ENCODE measurements at places on chromosomes 3 and 15.

DNA sequence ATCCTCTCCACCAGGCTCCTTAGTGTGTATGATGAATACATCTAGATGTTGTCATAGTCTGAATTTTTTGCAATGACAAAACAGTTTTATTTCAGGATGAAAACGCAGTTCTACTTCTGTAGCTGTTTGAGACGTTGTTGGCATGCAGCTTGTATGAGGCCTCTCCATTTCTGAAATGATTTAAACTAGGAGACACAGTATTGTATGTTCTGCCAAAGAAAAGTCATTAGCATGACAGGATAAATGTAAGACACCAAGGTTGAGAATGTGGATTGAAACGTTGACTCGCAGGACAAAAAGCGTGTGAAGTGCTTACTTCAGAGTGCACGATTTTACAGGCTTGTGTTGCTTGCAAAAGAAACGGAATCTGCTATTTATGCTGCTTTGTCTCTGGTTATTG is 35.3 kb downstream of the ABHD17C start:
- H3K36me3 ChIP-seq = no peaks in the 10 kb centered on the region
- no peak overlapping the region for H3K4me3 ChIP-seq
- peak overlapping the region; percentile 78 for H3K27ac ChIP-seq
- no peak for DNase-seq

DNA sequence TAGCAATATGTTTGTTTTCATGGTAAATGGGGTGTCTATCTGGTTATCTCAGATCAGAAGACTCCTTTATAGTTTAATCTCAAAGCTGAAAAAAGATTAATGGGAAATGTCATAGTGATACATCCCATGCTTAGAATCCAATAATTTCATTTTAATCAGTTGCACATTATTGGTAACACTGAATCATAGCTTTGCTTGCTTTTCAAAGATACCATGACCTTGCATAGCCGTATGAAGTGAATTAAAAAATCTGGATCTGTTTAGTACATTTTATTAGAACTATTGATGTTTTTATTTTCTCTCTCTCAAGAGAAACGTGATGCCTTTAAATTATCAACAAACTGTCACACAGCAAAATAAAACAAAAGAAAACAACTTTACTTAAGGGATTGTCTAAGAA is 506.7 kb upstream of the SGO1 start:
- no peak for DNase-seq
- no peak overlapping the region for H3K27ac ChIP-seq
- H3K36me3 ChIP-seq = no peaks in the 10 kb centered on the region
- no peaks in the 10 kb centered on the region for H3K27me3 ChIP-seq
- no peaks in the 10 kb centered on the region for H3K4me1 ChIP-seq

GRCh38 chr3:77039606-77040171 is at the start of gene ROBO2:
TSS of gene ROBO2 (plus strand) at chr3:77040099. CDS start at chr3:77040786, 687 bp downstream.
- H3K27ac ChIP-seq = peak within 1 kb of the TSS; percentile 38
- H3K4me1 ChIP-seq = no peaks in the 10 kb centered on the region
- peak; percentile 75 for DNase-seq
- H3K4me3 ChIP-seq = peak within 1 kb of the TSS; percentile 18
- H3K27me3 ChIP-seq = peaks cover 37% of the 10 kb centered on the region
- H3K36me3 ChIP-seq = no peaks in the 10 kb centered on the region

DNA sequence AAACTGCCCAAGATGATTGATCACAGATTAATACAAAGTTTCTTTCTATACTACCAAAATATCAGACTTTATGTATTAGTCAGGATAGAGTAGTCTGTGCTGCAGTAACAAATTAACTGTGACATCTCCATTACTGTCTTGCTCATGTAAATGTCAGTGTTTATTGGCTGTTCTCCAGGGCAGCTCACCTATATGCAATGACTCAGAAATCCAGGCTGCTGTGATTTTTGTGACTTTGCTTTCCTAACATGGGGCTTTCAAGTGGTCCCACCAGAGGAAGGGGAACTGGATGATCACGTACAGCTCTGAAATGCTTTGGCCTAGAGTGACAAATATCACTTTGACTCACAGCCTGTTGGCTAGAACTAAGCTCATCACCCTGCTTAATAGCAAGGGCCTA is 12.9 kb downstream of the PLS1 start:
- no peak overlapping the region for H3K4me3 ChIP-seq
- H3K27ac ChIP-seq = no peak overlapping the region
- no peaks in the 10 kb centered on the region for H3K36me3 ChIP-seq
- no peaks in the 10 kb centered on the region for H3K4me1 ChIP-seq

- H3K27ac ChIP-seq = no peak overlapping the region
- peaks cover 53% of the 10 kb centered on the region for H3K27me3 ChIP-seq
- no peaks in the 10 kb centered on the region for H3K36me3 ChIP-seq
These were observed 99.7 kb downstream of the ADCY5 start for GRCh38 chr3:123349201-123349535.

GRCh38 chr3:147371140-147371539 is 35.2 kb downstream of the ZIC4 start:
- H3K27me3 ChIP-seq = peaks cover 67% of the 10 kb centered on the region
- H3K4me3 ChIP-seq = no peak overlapping the region
- DNase-seq = no peak
- no peaks in the 10 kb centered on the region for H3K36me3 ChIP-seq

DNA sequence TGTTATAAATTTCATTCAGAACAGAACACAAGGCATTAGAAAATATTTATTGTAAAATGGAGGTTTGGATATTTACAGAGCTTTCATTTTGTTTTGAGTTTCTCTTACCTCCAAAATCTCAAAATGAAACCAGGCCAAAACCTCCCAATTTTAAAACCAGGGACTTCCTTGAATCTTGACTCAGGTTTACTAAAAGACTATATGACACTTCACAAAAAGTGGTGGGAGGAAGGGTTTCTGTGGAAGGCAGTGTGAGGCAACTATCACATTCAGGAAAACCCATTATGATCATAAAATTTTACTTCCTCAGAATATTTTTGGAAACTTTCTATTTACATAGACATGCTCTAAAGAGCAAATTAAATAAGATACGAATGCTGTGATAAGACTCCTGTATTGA is 205.8 kb upstream of the EOMES start:
- no peak overlapping the region for H3K4me3 ChIP-seq
- no peak overlapping the region for H3K27ac ChIP-seq
- no peaks in the 10 kb centered on the region for H3K36me3 ChIP-seq
- no peaks in the 10 kb centered on the region for H3K27me3 ChIP-seq

- no peaks in the 10 kb centered on the region for H3K36me3 ChIP-seq
- H3K4me1 ChIP-seq = peaks cover 14% of the 10 kb centered on the region
- H3K4me3 ChIP-seq = no peak overlapping the region
- H3K27ac ChIP-seq = peak overlapping the region; percentile 81
These were observed 50.9 kb downstream of the CORO2B start for GRCh38 chr15:68629519-68630210.

DNA sequence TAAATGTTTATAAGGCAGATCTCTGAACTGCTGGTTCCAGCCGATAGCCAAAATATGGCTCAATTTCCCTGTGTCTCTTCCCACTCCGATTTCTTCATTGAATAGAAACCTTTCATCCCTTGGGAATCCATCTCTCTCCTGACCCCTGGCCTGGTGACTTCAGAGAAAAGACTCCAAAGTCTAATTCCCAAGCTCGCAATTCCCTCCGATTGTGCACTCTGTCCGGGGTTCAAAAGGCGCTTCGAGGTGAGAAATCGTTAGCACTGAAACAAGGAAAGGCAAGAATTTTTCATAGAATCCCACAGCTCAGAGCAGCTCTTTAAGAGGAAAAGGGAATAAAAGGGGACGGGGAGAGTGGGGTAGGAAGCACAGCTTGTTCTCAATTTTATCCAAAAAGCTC is 18.4 kb upstream of the RAD18 start:
- no peaks in the 10 kb centered on the region for H3K4me1 ChIP-seq
- no peak for DNase-seq
- no peaks in the 10 kb centered on the region for H3K36me3 ChIP-seq
- H3K27me3 ChIP-seq = no peaks in the 10 kb centered on the region

DNA sequence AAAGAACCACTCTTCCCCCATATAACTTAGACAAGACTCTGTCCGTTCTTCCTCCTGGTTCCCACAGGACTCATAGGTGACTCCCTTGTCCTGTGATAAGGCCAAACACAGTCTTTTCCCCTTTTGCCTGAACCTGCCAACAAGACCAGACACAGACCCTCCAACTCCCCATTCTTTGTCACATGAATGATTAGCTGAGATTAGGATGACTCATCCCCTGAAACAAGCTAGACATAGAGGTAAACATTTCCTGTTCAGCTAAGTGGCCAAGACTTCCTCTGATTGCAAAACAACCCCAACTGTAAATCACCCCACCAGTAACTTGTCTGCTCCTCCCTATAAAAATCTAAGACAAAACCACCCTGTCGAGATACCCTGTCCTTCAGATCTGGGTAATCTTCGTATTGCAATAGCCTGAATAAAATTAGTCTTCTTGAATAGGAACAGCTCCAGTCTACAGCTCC is 11.4 kb upstream of the HTR3E start:
- H3K4me1 ChIP-seq = no peaks in the 10 kb centered on the region
- H3K27me3 ChIP-seq = no peaks in the 10 kb centered on the region
- H3K36me3 ChIP-seq = no peaks in the 10 kb centered on the region
- no peak overlapping the region for H3K4me3 ChIP-seq
- DNase-seq = no peak
